Activated CD8-positive, alpha-beta memory T cell treated with anti-CD3 and anti-CD28 coated beads, Interleukin-2, amount 10 ng/mL, durations not matched to agents 7 days and 5 days (primary cell): ENCODE measurements at places on chromosomes 3 and 15. TPM values are rescaled to one million over a fixed set of nuclear protein-coding genes. Genes with fewer than 3 reads are reported as not detected.

The PEAK1 gene
- total RNA-seq, result 29.1 TPM

The SEMA7A gene
- total RNA-seq, result 26.4 TPM

The CYP1A1 gene
- total RNA-seq, result 1.2 TPM

The COL6A6 gene
- not detected for total RNA-seq

The PPP1R14D gene
- total RNA-seq, result not detected

GRCh38 chr3:170598091-170598502 is 12.2 kb upstream of the SLC7A14 start:
- DNase-seq, result no peak

GRCh38 chr15:61084472-61084871 is 144.6 kb downstream of the RORA start:
- DNase-seq, result no peak

GRCh38 chr15:90718232-90718631 is 1.1 kb downstream of the BLM start:
- DNase-seq, result peak; percentile 39

- no peak for DNase-seq
Measured at GRCh38 chr15:87099916-87100315, 1020.2 kb downstream of the AGBL1 start.

GRCh38 chr3:41222501-41222900 is 23.2 kb downstream of the CTNNB1 start:
- DNase-seq, result no peak

DNA sequence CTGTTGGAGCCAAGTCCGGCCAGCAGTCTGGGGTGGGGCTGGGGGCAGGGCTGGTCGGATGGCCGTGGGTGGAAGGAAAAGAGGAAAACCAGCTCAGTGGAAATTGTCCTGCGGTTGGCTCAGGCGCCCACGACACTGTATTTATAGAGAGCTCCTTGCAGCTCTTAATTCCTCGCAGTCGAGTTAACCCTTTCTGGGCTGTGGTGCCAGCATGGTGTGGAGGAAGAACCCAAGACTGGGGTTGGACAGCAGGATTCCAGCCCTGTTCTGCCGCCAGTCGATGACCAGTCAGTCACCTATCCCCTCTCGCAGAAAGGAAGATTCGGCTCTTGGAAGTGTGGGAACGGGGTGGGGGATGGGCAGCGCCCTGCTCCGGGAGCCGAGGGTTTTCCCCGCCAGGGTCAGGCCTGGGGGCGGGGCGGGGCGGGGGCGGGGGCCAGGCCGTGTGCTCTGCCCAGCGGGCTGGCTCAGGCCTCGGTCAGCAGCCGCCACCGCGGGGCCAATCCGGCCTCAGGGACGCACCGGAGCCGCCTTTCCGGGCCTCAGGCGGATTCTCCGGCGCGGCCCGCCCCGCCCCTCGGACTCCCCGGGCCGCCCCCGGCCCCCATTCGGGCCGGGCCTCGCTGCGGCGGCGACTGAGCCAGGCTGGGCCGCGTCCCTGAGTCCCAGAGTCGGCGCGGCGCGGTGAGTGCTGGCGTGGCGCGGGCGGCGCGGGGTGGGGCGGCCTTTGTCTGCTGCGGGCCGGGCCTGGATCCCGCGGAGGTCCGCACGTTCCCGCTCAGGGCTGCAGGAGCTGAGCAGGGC is at the start of gene CD276:
Gene CD276 (plus strand): TSS at position 607 of the 804 bp plus-strand sequence. CDS start 15,257 bp downstream, outside the sequence.
- DNase-seq, result peak; percentile 36

DNA sequence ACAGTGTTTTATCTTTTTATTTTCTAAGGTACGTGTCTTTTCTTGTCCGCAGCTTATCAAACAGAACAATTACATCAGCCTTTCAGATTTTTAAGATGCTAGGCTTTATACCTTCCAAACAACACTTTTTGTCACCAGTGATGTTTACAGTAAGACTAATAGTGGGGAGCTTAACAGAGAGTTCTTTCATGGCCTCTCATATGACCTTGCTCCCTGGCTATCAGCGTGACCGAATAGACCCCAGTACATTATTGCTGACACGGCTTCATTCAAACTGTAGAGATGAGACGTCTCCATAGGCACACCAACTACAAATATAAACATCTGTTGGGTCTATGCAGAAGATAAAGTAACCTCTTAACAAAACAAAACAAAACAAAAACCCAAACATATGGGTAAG is 477.6 kb upstream of the KCNMB2 start:
- no peak for DNase-seq

GRCh38 chr15:34739346-34739745 is 15.5 kb downstream of the GJD2 start:
- DNase-seq, result no peak

GRCh38 chr15:99930696-99931095 is 197.5 kb upstream of the LYSMD4 start:
- no peak for DNase-seq

GRCh38 chr3:194715022-194715800 is 29.5 kb downstream of the FAM43A start:
- DNase-seq, result peak; percentile 50

DNA sequence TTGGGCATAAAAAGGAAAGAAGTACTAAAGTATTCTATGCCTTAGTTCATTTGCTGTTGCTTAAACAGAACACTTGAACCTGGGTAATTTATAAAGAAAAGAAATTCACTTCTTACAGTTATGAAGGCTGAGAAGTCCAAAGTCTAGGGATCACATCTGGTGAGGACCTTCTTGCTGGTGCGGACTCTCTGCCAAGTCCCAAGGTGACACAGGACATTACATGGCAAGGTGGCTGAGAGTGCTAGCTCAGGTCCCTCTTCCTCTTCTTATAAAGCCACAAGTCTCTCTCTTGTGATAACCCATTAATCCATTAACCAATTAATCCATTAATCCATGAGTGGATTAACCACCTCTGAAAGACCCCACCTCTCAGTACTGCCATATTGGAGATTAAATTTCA is 3.1 kb upstream of the ZBTB38 start:
- no peak for DNase-seq

GRCh38 chr3:32872487-32873382 is 54.9 kb downstream of the TRIM71 start:
- DNase-seq, result no peak

- DNase-seq, result no peak
Measured at GRCh38 chr3:147341727-147342126, 64.6 kb downstream of the ZIC4 start.

- DNase-seq, result peak; percentile 64
Measured at GRCh38 chr3:50674349-50675178, at the start of gene DOCK3. Gene DOCK3 (plus strand): TSS chr3:50674927. CDS start chr3:50675264, 337 bp downstream.

- DNase-seq, result no peak
Measured at GRCh38 chr3:36132214-36132613, 248.1 kb upstream of the STAC start.

DNA sequence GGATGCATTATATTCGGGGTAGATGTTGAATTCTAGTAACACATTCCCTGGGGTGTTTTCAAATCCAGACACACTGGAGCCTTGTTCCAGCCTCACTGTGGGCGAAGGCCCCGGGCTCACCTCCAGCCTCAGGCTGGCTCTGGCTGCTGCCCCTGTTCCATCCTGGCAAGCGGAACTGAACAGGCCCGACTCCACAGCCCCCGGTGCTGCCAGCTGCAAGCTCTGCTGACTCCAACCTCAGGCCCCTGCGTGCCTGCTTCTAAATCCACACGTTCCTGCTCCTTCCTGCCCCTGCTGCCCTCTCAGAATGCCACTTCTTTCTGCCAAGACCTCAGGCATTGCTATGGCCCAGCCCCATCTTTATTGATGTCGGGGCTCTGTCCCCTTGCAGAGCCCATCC is 90.6 kb downstream of the LIPC start:
- DNase-seq, result no peak
